GM12878 (cell line): ENCODE measurements at places on chromosomes 12 and 14. TPM values are rescaled to one million over a fixed set of nuclear protein-coding genes. Genes with fewer than 3 reads are reported as not detected.

The RPGRIP1 gene
- total RNA-seq: 0.44 TPM in 1 of 2 replicates, not detected in the other

The C1R gene
- total RNA-seq: 1.7 and 1.8 TPM in 2 replicates

DNA sequence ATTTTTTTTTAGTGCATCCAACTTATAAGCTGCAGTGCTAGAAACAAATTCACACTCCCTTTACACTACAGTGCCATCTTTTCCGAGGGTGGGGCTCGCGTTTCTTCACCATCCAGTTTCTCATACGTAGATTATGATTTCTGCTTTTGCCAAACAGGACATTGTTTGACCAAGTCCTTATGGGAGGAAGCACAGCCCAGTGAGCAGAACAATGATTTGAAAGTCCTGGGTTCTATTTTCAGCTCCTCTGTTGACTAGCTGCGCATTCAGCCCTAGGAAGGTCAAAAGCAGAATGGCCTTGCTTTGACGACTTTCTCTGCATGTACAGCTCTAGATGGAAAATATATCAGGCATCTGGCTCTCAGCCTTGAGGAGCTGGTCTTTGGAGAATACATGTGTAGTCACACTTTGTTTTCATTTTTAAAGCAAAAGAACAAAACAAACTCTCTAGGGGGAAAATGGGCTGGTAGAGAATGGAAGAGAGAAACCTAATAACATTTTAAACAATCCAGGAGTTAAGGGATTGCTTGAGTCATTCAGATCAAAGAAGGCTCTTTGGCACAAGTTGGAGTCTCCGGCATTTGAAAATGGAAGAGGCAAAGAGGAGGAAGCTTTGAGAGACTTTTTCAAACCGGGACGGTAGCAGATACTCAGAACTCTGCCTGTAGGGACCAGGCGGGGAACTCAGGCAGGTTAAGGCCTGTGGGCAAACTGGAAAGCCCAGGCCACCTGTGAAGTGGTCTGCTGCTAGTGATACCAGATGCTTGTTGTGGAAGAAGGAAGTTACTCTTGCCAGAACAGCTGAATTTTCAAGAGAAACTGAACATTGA is 257.3 kb upstream of the PLEKHG7 start:
- H3K4me3 ChIP-seq: peak overlapping the region; percentile 41
- peak; percentile 97 for DNase-seq
- peak overlapping the region; percentile 100 for H3K27ac ChIP-seq

The SIVA1 gene
- total RNA-seq: 128 and 137 TPM in 2 replicates

GRCh38 chr12:2003676-2004112 is 563 bp downstream of the DCP1B start:
- no peaks in the 10 kb centered on the region for H3K36me3 ChIP-seq
- DNase-seq: no peak
- H3K27me3 ChIP-seq: no peaks in the 10 kb centered on the region
- no peaks in the 10 kb centered on the region for H3K4me1 ChIP-seq

The SERPINA1 gene
- 5.1 and 6.6 TPM in 2 replicates for total RNA-seq

The HCAR2 gene
- total RNA-seq: 0.13 and 0.28 TPM in 2 replicates

The GLT1D1 gene
- total RNA-seq: 4.1 and 4.2 TPM in 2 replicates

GRCh38 chr12:83153177-83153576 is 466.5 kb downstream of the TMTC2 start:
- H3K4me1 ChIP-seq: no peaks in the 10 kb centered on the region
- peak; percentile 3 for DNase-seq
- H3K27ac ChIP-seq: no peak overlapping the region
- no peaks in the 10 kb centered on the region for H3K27me3 ChIP-seq

DNA sequence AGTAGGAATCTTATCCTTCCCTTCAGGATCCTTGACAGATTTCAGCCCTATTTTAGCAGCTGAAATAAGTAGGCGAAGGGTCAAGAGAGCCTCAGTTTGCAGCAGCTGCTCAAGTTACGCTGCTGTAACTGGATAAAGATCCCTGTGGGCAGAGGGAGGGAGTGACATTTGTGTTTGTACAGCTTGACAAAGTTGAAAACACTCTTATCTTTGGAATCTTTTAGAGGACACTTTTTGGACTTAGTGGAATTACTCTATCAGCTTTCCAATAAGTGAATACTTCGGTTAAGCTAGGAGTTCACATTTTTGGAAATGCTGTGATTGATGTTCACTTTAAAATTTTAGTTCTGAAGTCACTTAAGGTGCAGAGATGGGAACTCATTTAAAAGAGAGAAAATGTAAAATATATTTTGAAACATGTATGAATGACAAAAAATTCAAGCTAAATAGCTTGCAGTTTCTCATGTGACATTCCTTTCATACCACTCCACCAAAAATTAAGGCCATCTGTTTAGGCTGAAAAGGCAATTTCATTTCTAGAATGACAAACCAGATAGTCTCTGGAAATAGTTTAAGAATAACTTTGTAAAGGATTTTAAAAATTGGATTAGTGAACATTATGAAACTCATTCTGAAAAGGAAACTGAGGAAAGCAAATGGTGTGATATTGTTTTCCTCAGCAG is 55.2 kb downstream of the SLC38A4 start:
- H3K4me3 ChIP-seq: no peak overlapping the region
- H3K36me3 ChIP-seq: no peaks in the 10 kb centered on the region
- no peak overlapping the region for H3K27ac ChIP-seq
- DNase-seq: no peak

DNA sequence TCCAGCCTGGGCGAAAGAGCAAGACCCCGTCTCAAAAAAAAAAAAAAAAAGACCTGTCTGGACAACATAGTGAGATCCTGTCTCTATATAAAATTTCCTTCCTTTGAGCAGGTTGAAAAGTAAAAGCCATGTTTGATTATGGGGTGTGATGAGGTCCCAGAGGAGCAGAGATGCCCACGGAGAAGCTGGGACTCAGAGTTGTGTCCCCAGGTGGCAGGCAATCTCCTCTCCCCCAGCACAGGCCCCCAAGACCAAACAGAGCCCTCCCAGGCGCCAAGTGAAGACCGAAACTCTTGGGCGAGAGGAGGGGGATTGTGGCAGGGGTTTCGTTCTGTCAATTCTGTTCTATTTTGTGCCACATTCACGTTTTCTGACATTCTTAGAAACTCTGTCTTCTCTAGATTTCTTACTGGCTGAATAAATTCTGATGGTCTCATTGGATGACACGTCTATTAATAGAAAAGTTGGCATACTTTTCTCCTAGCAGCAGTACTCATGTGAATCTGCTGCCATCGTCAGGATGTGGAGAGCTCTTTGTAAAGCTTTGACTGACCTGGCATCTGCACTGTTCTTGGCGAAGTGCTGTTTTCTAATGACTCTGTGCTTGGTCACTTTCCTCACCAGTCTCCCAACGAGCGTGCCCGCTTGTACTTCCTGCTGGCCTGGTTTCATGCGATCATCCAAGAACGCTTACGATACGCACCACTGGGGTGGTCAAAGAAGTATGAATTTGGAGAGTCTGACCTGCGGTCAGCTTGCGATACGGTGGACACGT is 43.4 kb downstream of the HSP90AA1 start:
- H3K27ac ChIP-seq: no peak overlapping the region
- peaks cover 30% of the 10 kb centered on the region for H3K36me3 ChIP-seq
- no peaks in the 10 kb centered on the region for H3K27me3 ChIP-seq
- DNase-seq: no peak
- no peaks in the 10 kb centered on the region for H3K4me1 ChIP-seq

The SOCS4 gene
- 27.9 and 31.5 TPM in 2 replicates for total RNA-seq

GRCh38 chr12:90630006-90630405 is 325.0 kb downstream of the CCER1 start:
- no peaks in the 10 kb centered on the region for H3K27me3 ChIP-seq
- no peak overlapping the region for H3K4me3 ChIP-seq
- DNase-seq: no peak

DNA sequence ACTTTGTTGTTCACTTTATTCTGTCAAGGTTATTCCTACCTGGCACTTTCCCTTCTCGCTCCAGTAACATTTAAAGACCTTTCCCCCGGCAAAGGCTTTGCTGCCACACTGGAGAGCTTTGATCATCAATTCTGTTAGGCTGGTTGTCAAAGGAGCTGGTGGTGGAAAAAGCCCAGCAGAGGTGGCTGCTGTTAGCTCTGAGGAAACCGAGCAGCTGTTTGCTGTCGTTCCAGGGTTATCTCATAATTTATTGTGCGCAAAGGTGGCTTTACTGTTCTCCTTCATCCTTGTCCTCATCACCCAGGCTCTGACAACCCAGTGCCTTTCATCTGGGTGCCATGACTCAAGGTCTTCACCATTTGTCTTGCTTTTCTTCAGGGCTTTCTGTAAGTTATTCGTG is 38.2 kb upstream of the CRADD start:
- H3K36me3 ChIP-seq: no peaks in the 10 kb centered on the region
- no peak overlapping the region for H3K27ac ChIP-seq
- DNase-seq: no peak

GRCh38 chr12:39972119-39972518 is 133.8 kb downstream of the SLC2A13 start:
- H3K4me1 ChIP-seq: no peaks in the 10 kb centered on the region
- no peak overlapping the region for H3K4me3 ChIP-seq
- no peaks in the 10 kb centered on the region for H3K36me3 ChIP-seq
- H3K27me3 ChIP-seq: no peaks in the 10 kb centered on the region

DNA sequence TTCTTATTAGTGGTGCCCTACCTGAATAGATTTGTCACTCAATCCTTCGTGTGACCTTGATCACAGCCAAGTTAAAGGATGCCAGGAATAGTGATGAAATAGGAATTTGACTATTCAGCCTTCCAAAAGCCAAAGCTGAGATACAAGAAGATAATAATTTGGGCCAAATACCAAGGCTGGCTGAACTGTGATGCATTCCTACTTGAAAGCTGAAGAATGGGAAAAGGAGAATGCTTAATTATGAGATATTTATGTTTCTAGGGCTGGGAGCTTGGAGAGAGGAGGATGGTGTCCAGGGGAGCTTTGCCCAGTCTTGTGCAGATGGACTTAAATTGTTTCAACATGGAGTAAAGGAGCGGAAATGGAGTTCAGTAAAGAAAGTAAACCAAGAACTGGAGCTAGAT is 5.2 kb downstream of the RNASE7 start:
- no peak overlapping the region for H3K27ac ChIP-seq
- H3K4me1 ChIP-seq: no peaks in the 10 kb centered on the region
- H3K36me3 ChIP-seq: no peaks in the 10 kb centered on the region

The DEGS2 gene
- 1.8 and 2.5 TPM in 2 replicates for total RNA-seq

The PTPRQ gene
- total RNA-seq: not detected in 2 replicates

DNA sequence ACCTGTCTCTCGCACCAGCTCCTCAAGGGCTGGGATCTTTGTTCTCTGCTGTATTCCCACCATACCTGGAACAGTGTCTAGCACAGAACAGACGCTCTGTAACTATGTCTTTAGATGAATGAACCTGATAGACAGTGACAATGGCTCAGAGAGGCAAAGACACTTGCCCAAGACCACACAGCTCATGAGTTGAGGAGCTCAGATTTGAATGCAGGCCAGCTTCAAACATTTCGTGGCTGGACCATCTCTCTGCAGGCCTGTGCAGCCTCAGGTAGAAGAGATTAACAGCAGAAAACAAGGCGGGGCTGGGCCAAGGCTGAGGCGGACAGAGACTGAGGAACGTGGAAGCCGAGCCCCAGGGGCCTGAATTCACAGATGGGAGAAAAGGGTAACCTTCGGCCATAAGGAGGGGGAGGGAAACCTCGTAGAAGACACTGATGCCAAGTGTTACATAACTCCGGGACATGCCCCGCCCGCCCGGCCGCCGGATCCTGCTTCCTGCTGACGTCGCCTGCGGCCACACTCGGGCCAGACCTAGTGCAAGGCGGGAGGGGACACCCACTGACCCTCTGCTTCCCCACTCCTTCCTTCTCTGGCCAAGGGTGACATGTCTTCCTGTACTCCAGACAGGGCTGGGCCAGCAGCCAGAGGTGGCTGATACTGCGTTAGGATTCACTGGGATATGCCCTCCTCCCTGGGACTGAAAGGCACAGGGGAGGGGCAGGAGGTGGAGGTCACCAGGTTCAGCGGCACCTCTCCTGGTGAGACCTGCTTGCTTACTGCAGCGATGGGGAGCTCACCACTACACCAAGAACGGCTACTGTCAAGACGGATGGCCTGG is 86.8 kb downstream of the RFLNA start:
- DNase-seq: no peak
- no peak overlapping the region for H3K4me3 ChIP-seq
- no peaks in the 10 kb centered on the region for H3K27me3 ChIP-seq
- H3K4me1 ChIP-seq: no peaks in the 10 kb centered on the region
- H3K36me3 ChIP-seq: peaks cover 27% of the 10 kb centered on the region
- H3K27ac ChIP-seq: no peak overlapping the region

DNA sequence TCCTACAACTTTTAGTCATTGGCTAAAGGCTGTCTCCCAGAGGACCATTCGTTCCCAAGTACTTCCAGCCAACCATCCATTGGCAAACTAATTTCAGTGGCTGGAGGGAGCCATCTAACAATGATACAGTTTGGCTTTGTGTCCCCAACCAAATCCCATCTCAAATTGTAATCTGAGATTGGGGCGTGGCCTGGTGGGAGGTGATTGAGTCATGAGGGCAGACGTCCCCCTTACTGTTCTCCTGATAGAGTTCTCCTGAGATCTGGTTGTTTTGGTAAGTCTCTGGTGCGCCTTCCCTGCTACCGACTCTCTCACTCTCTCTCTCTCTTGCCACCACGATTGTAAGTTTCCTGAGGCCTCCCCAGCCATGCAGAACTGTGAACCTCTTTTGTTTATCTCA is 99.7 kb upstream of the FUT8 start:
- H3K27me3 ChIP-seq: no peaks in the 10 kb centered on the region
- H3K4me1 ChIP-seq: peaks cover 30% of the 10 kb centered on the region
- H3K4me3 ChIP-seq: no peak overlapping the region
- no peak for DNase-seq
- peaks cover 7% of the 10 kb centered on the region; the same call in 1 of the 2 replicates for H3K36me3 ChIP-seq

The FERMT2 gene
- 22.6 and 26.6 TPM in 2 replicates for total RNA-seq

DNA sequence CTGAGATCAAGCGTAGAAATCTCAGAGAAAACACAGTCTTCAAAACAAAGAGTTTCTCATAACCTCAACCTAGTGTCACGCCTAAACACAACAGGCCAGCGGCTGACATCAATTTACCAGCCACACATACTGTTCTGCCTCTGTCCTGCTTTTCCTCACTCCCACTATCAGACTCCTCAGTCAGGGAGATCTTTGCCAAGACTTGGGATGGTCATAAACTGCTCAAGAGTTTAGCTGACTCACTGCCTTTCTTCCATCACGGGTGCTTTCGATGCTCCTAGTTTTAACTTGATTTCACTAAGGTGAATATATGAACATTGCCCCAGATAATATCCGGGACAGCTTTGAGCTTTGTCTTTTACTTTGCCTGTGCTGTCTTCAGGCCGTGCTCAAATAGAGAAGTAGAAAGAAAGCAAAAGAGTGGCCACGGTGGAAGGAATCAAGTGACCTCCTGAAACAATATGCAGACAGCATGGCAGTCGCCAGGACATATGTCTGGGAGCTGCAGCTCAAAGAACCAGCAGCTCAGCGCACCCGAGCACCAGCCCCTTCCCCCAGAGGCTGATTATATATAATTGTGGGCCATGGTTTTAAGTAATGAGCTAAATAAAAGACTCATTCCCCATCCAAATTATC is 12.1 kb downstream of the MDM1 start:
- no peak overlapping the region for H3K27ac ChIP-seq
- H3K4me1 ChIP-seq: no peaks in the 10 kb centered on the region
- DNase-seq: no peak
- no peak overlapping the region for H3K4me3 ChIP-seq
- H3K27me3 ChIP-seq: no peaks in the 10 kb centered on the region
